ENCODE measurements at places on chromosomes 11 and 22.

DNA sequence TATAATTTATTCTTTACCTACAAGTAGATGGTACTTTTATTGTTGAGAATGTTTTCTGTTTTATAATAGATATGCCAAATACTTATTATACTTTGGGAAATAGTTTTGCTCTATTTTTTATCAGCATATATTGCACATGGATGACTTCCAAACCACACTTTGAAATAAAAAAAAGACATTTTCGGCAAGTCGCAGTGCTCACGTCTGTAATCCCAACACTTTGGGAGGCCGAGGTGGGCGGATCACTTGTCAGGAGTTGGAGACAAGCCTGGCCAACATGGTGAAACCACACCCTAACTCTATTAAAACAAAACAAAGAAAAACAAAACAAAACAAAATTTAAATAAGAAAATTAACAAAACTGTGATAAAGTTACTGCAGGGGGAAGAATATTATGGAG, 983.9 kb upstream of the CNTN5 start:
- no peaks in the 10 kb centered on the region for H3K4me1 ChIP-seq
- no peaks in the 10 kb centered on the region for H3K27me3 ChIP-seq
- H3K36me3 ChIP-seq = no peaks in the 10 kb centered on the region
- H3K4me3 ChIP-seq = no peak overlapping the region
- no peak for DNase-seq

DNA sequence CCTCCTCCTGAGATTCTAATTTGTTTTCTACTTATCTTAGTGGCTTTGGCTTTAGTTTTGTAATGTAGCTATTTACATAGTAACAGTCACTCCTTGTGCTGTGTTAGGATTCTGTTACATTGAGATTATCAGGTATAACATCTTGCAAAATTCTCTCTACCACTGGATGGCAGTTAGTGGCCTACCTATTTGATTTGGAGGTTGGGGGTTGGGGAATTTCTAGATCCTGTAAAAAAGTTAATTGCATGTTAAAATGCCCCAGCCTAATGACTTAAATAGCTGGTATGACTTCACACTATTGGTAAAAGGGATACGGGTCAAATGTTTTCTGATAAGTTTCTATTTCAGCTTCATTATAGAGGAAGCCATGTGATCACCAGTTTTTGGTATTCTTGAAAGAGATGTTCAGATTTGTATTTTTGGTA, 2.8 kb downstream of the GRK3 start:
- peaks cover 43% of the 10 kb centered on the region for H3K4me1 ChIP-seq
- H3K4me3 ChIP-seq = no peak overlapping the region
- no peak for DNase-seq
- H3K27me3 ChIP-seq = no peaks in the 10 kb centered on the region

GRCh38 chr22:36901411-36902142, 11.9 kb upstream of the CSF2RB start:
- H3K4me3 ChIP-seq = no peak overlapping the region
- H3K36me3 ChIP-seq = no peaks in the 10 kb centered on the region
- H3K4me1 ChIP-seq = no peaks in the 10 kb centered on the region
- no peak for DNase-seq

GRCh38 chr11:92955860-92956259, 13.6 kb upstream of the MTNR1B start:
- no peaks in the 10 kb centered on the region for H3K4me1 ChIP-seq
- no peaks in the 10 kb centered on the region for H3K36me3 ChIP-seq
- H3K4me3 ChIP-seq = no peak overlapping the region
- no peak for DNase-seq
- peaks cover 3% of the 10 kb centered on the region for H3K27me3 ChIP-seq
- no peak overlapping the region for H3K27ac ChIP-seq

GRCh38 chr11:122852074-122852795, 13.9 kb downstream of the CRTAM start:
- H3K27me3 ChIP-seq = no peaks in the 10 kb centered on the region
- H3K4me3 ChIP-seq = no peak overlapping the region
- H3K4me1 ChIP-seq = peaks cover 4% of the 10 kb centered on the region
- peak; percentile 6 for DNase-seq
- H3K36me3 ChIP-seq = no peaks in the 10 kb centered on the region
- no peak overlapping the region for H3K27ac ChIP-seq

- no peaks in the 10 kb centered on the region for H3K27me3 ChIP-seq
- H3K4me3 ChIP-seq = no peak overlapping the region
Measured at GRCh38 chr11:460331-461199, 10.5 kb downstream of the PTDSS2 start.

- no peak overlapping the region for H3K27ac ChIP-seq
- no peak overlapping the region for H3K4me3 ChIP-seq
- DNase-seq = peak; percentile 24
- H3K36me3 ChIP-seq = peaks cover 3% of the 10 kb centered on the region
- H3K4me1 ChIP-seq = peaks cover 2% of the 10 kb centered on the region
Measured at GRCh38 chr11:655036-655726, 18.1 kb downstream of the DRD4 start.

Measured in lung (tissue), 17 donors.